Fibroblast of skin of left biceps (primary cell): ENCODE measurements at places on chromosomes 7 and 10.

- no peak for DNase-seq
Measured at GRCh38 chr10:56745490-56745889, 384.4 kb upstream of the ZWINT start.

DNA sequence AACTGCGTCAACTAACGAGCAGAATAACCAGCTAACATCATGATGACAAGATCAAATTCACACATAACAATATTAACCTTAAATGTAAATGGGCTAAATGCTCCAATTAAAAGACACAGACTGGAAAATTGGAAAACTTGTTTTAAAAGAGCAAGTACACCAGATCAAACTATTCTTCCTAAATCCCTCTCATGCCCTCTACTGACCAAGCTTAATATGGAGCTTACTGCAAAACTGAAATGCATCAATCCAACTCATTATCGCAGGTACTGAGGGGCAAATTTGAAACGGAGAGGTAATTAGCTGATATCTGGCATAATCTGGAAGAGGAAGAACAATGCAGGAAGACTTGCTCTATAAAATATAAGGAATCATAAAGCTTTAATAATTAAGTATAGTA, 1223.8 kb downstream of the NXPH1 start:
- DNase-seq, result no peak

DNA sequence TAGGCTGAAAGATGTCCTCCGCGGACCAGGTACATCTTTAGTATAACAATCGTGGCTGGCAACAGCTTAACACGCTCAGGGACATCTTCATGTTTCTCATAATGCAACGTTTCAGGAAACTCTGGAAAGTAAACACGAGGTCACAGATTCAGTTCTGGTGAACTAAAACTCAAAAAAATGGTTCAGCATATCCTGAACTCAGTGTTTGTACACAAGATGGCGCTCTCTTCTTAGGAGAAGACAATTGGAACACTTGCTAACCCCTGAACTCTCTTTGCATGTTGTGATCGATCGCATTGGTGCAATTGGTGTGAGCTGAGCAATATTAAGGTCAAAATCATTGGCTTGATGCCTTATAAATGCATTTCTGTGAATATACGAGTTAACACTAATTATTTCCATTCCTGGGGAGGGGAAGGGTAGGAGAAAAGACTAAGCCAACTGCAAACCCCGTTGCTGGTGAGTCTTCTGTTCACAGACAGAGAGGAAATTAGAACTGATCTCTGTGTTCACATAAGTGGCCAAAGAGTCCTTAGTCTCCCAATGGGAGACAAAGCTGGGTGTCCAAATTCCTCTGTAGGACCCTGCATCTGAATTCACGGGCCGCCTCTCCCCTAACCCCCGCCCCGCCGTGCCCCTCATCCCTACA, 52.6 kb upstream of the FAM180A start:
- peak; percentile 36 for DNase-seq

DNA sequence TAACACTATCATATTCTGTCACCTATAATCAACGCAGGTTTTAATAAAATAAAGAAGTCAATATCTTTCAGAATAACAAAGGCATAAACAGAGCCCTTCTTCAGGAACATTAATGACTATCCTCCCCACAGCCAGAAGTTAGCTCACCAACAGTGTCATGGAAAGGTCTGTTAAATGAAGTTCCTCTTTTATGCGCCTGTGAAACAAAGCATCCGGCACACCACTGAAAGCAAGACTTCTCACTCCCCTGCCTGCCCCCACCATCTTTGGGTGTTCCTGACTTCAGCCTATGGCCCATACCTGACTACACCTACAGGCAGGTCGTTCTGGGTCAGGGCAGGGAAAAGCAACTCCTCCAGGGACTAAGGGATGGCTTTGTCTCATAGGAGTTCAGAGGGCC, 205.4 kb downstream of the FANK1 start:
- no peak for DNase-seq

DNA sequence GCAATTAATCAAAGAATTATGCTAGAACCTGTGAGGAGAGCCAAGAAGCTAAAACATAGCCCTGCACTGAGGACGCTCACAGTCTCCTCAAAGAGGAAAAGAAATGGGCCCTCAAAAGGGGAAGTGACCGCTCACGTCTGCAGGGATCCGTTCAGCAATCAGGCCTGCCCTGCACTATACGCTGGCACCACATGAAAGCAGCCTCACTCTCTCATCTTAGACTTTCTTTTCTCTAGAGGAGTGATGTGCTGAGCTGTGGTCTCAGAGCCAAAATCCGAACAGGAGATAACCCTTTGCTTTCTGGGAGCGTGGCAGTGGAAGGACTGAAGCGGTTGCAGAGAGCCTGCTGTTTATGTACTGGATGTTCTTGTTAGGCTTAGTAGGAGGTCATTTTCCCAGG, 6.3 kb upstream of the IL2RA start:
- no peak for DNase-seq

- DNase-seq, result no peak
Measured at GRCh38 chr7:104643587-104644217, 315.3 kb downstream of the LHFPL3 start.

- no peak for DNase-seq
Measured at GRCh38 chr7:22805227-22805626, 17.4 kb downstream of the TOMM7 start.

GRCh38 chr10:114166043-114166442, 8.0 kb downstream of the CCDC186 start:
- no peak for DNase-seq

DNA sequence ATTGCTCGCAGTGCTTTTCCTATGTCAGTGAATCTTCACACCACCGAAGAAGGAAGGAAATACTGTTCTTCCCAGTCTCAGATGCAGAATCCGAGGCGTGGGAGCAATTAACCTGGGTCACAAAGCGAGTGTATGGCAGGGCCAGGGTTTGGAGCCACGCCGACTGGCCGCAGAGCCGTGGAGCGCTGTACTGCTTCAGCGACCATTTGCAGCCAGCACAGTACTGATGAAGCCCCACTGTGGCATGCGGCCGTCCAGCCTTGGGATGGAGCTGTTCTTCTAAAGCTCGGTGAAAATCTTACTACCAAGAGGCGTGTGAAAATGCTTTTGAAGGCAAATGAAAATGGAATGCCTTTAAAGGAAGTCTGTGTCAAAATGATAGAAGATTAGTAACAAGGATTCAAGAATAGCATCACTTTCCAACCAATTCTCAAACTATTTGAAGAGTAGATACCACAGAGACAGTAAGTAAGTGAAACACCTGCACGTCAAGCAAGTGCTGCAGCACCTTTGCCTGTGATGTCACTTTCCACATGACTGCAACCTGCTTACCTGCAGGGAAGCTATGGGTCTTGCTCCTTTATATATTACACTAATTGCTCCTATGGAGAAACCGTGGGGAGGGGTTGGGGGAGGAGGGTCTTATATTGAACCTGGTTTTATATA, 4.9 kb downstream of the PPP2R2D start:
- no peak for DNase-seq

DNA sequence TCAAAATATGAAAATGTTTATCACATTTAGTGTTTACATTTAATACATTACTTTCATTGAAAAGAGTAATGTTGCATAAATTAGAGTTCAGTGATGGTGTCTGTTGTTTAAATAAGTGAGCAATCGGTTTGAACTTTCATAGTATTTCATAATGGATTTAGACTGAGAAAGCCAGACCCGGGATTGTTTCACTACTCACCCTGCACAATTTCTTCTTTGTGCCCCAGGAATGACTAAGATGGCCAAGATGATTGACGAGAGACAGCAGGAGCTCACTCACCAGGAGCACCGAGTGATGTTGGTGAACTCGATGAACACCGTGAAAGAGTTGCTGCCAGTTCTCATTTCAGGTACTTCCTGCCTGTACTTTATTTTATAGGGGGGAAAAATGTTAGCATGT, 74.6 kb downstream of the VCL start:
- DNase-seq, result no peak

DNA sequence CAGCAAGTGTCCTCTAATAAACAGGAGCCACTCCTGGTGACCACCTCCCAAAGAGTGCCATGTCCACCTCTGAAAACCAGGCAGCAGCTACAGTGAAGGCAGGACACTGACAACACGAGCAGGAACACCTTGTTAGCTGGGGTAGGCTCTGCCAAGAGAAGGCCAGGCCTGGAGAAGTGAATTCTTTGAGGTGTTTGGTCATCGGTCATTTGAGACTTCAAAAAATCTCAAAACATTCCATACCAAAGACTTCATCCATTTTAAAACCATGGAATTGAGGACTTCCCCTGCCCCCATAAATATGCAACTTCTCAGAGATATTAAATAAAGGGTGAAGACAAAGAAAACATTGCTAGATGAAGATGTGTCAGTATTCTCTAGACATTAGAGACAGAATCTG, 28.4 kb upstream of the OPALIN start:
- DNase-seq, result peak; percentile 17

DNA sequence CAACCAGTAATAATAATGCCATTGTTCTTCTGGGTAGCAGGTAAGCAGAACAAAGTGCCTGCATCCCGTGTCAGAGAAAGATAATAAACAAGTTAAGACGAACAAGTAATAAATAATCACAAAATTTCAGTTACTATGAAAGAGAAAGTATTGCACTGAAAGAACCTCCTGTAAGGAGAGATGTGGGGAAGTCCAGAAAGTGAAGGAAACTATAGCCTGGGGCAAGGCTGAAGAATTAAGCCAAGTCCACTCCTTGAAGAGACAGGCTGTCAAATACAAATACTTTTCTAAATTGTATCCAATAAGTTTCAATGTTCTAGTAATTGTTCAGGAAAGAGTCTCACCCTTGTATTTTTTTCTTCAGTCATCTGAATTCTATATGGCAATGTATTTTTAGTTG, 611.4 kb downstream of the MAGI2 start:
- no peak for DNase-seq

- no peak for DNase-seq
Measured at GRCh38 chr7:105452085-105452484, 63.4 kb upstream of the SRPK2 start.

- no peak for DNase-seq
Measured at GRCh38 chr7:137772748-137773147, 74.0 kb downstream of the DGKI start.

- peak; percentile 66 for DNase-seq
Measured at GRCh38 chr10:68139448-68140272, 30.4 kb downstream of the MYPN start.

GRCh38 chr10:131944976-131945695, 36.6 kb downstream of the BNIP3 start:
- no peak for DNase-seq
